ENCODE measurements at places on chromosomes 4 and X.
A peak's percentile ranks its signal among the peaks of the same experiment; 100 is the strongest.

DNA sequence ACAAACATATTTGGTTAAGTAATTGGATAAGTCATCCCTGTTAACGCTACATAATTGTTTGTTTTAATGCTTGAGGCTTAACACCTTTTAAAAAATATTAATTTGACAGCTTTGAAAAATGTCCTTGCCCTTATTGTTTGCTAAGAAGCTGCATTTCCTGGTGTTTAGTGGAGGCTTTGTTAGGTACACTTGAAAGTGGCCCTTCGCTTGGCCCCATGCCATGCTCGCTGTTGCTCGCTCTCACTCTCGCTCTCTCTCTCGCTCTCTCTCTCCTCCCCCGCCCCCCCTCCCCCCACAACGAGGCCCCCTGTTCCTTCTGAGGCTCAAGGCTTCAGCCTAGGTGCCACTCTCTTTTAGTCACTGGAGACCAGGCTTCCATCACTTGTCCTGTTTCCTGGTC is 139.6 kb downstream of the DCLK2 start:
- DNase-seq, result no peak

DNA sequence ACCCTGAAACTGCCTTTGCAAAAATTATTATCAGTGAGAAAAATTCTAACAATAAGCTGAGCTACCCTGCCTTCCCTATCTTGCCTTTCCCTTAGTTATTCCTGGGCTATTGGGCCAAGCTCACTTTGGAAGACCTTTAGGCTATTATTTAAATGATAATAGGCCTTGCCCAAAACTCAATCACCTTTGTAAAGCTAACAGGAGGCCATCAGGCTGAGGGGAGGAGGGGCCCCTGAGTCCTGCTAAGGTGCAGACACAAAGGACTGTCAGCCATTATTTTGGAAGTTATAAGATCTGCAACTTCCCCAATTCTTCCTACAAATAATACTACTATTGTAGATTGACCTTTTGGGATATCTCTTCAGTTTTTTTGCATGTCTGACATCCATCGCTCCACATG is 278.8 kb upstream of the DIAPH2 start:
- DNase-seq, result no peak

DNA sequence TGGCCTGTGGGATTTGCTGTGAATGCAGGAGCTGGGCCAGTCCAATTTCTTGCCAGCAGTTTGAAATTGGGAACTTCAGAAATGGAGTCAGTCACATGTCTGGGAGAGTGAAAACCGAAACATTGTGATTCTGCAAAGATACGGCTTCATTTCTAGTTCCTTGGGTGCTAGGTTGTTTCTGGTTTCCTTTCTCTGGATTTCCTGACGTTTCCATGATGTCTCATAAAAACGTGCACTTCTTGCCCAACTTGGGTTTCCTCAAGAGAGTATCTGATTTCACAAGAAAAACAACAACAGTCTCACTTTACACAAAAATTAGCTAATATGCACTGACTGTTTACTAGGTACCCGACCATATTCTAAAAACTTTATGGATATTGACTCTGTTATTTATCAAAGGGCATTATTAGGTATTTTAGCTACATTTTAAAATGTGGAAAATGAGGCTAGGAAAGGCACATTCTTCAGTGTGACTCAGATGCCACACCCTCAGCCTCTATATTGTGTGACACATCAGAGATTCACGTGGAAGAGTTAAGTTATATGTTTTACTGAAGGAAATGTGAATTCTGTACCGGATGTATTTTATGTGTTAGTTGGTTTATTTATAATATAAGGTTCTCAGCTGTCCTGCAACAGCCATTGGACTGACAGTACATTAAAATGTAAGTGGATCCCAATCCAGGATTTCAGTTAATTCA is 225.0 kb upstream of the PUDP start:
- DNase-seq, result no peak

DNA sequence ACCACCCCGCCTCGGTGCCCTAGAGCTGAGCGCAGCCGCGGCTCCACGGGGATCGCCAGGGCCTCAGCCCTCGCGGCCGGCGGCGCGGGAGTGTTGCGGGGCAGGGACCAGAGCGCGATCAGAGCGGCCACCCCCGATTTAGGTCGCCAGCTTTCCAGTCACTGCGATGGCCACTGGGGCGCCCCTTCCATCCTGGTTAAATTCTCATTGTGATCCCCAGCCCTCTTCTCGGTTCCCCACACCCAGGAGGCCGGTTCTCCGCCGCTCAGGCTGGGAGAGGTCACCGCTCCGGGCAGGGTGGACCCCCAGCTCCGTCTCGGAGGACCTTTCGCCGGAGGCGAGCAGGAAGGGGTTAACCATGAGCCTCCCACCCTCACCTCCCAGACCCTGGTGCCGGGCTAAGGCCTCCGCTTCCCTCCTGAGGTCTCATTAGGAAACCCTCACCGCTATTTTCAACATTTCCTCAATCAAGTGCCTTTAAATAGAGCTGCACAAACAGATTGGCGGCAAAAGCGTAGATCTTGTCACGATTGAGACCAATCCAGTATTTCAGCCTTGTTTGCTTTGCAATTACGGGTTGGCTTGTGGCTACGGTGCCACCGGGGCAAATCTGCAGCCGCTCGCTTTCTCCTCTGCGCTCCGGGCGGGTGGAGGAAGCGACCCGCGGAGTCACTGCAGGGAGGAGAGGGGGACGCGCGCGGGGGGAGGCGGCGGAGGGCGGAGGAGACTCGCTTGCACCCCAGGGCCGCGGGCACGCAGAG is 8.3 kb upstream of the HAND2 start:
- DNase-seq, result no peak

DNA sequence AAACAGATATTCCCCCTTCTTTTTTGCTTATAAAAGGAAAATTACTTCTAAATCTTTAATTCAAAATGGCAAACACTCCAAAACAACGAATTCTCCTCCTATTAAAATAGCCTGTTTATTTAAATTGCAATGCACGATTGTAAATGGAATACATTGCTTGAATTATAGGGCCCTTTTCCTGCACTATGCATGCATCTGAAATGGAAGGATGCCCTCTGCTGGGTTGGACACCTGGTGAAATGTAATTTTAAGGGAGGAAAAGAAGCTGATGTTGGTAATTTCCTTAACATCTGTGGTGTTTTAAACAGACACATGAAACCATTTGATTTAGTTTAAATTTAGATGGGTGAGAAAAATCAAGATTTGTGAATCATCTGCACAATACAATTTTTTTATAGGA is 72.8 kb downstream of the GRXCR1 start:
- DNase-seq, result no peak

GRCh38 chrX:133685822-133686221 is 270.5 kb upstream of the GPC4 start:
- DNase-seq, result no peak

DNA sequence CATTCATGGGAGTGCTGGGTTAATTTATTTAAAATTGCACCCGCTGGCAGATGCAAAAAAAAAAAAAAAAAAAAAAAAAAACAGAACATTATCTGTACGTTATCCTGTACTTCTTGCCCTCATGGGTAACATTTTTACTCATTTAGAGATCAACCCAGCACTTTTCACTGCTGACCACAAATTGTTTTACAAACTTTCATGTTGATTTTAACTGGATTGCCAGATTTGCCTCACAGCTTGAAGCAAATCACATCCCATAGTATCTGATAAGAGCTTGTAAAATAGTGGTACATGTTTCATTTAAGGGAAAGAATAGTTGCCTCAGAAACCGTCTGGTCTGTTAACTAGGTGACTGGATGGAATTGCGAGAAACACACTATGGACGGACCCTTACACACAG is 640.8 kb downstream of the TRIML1 start:
- no peak for DNase-seq

DNA sequence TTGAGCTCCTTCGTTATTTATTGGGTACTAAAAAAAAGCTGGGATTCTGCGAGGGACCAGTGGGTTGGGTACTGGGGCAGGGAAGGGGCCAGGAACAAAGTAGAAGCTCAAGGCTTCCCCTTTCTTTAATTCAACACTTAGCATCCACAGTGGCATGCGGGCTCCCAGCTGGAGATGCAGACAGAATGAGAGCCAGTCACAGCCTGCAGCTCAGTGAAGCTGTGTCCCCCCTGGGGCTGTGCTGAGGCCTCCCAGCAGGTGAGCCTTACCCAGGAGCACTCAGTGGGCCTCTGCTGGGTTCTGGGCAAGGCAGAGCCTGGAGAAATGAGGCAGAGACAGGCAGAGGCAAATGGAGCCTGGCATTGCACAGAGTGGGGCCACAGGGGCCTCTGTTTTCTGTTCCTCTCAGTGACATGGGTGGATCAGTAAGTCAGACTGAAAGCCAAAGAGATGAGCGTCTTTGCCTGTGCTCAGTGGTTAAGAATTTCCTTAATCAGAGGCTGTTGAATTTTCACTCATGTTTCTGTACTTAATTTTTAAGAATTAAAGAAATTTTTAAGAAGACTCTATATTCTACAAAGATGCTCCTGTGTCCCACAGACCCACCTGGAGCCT is 181.4 kb upstream of the RBPJ start:
- no peak for DNase-seq

GRCh38 chr4:141131723-141132071 is 1.6 kb downstream of the RNF150 start:
- no peak for DNase-seq

GRCh38 chrX:24768556-24768955 is 74.8 kb downstream of the POLA1 start:
- no peak for DNase-seq

DNA sequence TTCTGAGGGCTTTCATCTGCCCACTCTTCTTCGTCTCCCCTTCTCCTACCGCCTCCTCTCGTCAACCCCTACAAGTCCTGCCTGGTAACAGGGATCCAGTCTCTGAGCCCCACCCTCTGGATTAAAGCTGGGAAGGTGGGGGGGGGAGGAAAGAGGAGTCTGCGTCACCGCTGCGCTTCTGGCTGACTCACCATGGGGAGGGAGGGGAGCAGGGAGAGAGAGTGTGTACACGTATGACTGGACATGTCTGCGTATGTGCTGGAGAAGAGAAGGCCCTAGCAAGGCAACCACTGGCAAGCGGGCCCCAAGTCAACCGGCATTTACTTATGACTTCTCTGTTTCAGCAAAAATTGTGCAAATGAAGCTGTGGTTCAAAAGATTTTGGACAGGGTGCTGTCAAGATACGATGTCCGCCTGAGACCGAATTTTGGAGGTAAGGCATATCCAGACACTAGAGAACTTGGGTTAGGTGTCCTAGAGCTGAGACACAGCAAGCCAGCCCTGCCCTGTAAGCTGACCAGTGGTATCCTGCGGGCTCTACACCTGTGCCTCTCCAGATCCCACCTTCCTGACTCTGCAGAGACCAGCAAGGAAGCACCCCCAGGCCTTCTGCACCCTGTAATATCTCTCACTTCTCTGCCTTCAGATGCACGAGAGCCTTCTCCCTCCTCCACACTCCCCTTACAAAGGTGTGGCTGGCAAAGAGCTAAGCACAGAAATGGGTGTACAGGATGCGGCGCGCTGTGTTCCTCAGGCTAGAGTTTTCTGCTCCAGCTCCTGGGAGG is 2.5 kb downstream of the GABRQ start:
- no peak for DNase-seq

DNA sequence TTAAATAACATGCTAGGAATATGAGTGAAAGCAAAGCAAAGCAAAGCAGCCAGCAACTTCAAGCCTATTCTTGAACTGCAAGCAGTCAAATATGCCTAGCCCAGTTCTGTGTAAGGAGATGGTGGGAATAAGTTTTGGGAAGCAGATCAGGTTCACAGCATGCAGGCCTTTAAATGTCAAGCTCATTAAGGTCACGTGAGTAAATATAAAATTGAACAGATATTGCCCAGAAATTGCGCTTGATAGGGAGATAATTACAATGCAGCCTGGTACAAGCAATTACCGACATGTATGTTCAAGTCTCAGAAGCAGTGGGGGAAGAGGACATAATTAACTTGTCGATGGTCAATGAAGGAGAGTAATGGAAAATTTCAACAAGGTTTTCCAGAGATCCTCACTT is 6.0 kb downstream of the GNPDA2 start:
- no peak for DNase-seq

- DNase-seq, result no peak
Measured at GRCh38 chr4:2671267-2671895, 84.8 kb downstream of the TNIP2 start.

DNA sequence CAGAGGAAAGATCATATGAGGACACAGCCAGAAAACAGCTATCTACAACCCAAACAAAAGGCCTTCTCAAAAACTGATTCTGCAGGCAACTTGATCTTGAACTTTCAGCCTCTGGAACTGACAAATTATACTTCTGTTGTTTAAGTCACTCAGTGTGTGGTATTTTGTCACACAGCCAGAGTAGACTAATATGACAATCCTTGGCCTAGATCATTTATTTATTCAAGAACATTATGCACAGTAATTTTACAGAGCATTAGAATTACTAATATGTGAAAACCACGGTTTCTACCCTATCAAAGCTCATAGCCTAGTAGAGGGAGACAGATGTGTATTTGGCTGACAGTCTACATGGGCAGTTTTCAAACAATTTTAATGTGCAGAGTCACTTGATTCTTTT is 167.8 kb upstream of the PCDH18 start:
- peak; percentile 74 for DNase-seq

- DNase-seq, result no peak
Measured at GRCh38 chr4:120844528-120844921, 78.0 kb downstream of the PRDM5 start.

DNA sequence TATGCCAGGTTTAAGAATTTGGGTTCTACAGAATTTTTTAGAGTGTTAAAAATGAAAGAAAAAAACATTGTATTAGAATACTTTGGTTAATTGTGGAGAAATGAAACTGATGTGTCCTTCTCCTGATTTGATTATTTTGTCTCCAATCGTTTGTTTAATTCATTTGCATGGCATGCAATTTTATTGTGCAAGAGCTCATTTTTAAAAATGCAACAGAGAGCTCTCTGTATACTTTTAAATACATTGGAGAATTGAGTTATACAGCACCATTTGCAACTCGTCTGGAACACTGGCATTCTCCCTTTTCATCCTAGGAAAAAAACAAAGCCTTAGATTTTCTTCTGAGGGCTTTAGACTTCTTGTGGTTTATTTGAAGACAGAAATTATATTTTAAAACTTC is 689 bp downstream of the EXOC1L start:
- DNase-seq, result no peak

GRCh38 chrX:23737413-23737812 is 5.7 kb downstream of the ACOT9 start:
- peak; percentile 2 for DNase-seq
